ENCODE measurements at places on chromosomes 13 and 19.

GRCh38 chr13:52850072-52850395 lies 1.6 kb upstream of the PCDH8 start:
- H3K27ac ChIP-seq, result no peak overlapping the region
- H3K4me3 ChIP-seq, result no peak overlapping the region
- no peaks in the 10 kb centered on the region for H3K4me1 ChIP-seq

GRCh38 chr19:8611877-8612806 lies 1.6 kb upstream of the ADAMTS10 start:
- no peak overlapping the region for H3K4me3 ChIP-seq
- H3K27me3 ChIP-seq, result peaks cover 14% of the 10 kb centered on the region

DNA sequence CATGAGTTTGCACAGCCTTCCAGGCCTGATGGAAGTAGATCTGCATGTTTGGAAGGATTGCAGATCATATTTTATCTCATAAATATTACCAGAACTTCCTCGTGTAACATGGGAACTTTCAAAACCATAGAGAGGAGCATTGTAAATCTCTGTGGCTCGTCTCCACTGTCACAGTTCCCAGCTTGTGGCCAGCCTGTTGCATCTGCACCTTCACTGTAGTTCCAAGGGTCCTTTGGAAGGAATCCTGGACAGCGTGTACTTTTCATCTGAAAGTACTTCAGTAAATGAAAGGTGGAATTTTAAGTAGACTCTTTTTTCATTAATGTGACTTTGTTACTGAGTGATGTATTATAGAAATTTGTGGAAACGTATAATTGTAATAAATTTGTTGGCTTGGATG lies 105.4 kb downstream of the ATP11A start:
- no peak overlapping the region for H3K4me3 ChIP-seq
- H3K36me3 ChIP-seq, result peaks cover 4% of the 10 kb centered on the region
- no peak overlapping the region for H3K27ac ChIP-seq
- no peaks in the 10 kb centered on the region for H3K27me3 ChIP-seq
- DNase-seq, result no peak

DNA sequence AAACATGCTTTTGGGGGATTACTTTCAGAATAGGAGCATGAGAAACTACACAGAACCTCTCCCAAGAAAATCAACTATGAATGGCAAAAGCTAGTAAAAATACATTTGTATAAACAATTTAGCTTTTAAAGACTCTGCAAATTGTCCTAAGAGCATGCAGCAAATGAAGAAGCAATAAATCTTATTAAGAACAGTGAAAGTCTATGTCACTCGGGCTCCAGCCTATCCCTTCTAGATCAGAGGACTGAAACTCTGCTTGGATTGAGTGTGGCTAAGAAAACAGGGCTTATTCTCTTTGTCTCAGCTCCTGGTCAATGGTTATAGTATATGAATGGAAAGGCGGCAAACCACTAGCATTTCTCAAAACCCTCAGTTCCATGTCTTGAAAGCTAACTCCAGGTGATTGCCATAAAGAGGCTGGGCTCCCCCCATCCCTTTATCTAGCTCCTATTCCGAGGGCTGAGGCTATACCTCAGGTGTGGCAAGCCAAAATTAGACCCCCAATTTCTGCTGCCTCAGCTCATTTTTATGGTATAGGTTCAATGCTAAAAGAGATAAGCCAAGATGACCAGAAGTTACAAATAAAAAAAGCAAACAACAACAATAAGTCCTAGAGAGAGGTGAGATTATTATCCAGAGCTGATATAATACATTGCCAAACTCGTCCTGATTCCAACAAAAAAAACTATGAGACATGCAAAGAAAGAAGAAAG lies 953.2 kb downstream of the SLITRK6 start:
- no peak overlapping the region for H3K4me3 ChIP-seq
- no peak overlapping the region for H3K27ac ChIP-seq

DNA sequence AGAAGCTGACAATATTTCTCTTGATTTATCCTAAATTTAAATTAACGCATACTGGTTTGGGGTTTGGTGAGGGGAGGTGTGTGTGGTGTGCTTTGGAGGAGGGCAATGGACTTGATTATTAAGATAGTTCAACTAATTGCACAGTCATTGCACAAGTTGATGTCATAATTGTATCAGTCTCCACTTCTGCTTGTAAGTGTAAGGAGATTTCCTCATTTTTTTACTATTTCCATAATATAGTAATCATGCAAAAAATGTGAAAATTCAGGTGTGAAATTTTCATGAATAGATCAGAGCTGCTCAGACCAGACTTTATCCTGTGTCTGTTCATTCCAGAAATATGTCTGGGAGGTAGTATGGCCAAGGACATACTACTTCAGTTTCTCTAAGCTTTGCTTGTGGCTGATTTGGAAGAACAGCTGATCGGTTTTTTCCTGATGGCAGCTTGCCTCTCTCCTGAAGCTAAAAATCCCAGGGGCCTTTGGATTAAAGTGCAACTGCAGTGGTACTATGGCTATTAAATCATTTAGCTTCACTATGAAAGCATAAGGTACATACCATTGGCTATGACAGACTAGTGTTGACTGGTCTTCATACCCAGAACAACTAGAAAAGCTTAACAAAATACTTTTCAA lies 201.8 kb upstream of the MIR17HG start:
- H3K4me3 ChIP-seq, result no peak overlapping the region
- no peaks in the 10 kb centered on the region for H3K27me3 ChIP-seq
- DNase-seq, result no peak
- no peak overlapping the region for H3K27ac ChIP-seq
- H3K36me3 ChIP-seq, result no peaks in the 10 kb centered on the region

DNA sequence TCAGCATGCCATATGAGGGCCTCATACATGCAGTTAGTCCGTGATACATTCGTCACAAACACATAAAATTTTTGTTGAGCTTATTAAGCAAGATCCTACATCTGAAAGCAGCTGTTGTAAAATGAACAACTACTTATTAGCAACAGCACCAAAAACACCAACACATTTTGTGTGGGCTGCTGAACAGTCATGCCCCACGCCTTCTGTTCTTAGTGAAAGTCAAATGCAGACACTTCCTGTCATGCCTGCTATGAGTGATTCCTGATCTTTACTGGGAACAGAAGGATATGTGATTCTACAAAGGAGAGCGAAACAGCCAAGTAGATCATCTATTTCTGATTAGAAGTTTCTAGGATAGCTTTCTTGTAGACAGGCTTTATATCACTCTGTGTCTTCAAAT lies 4.2 kb upstream of the B3GLCT start:
- no peak for DNase-seq
- H3K4me1 ChIP-seq, result no peaks in the 10 kb centered on the region
- H3K36me3 ChIP-seq, result no peaks in the 10 kb centered on the region
- peaks cover 3% of the 10 kb centered on the region for H3K27me3 ChIP-seq
- no peak overlapping the region for H3K4me3 ChIP-seq

DNA sequence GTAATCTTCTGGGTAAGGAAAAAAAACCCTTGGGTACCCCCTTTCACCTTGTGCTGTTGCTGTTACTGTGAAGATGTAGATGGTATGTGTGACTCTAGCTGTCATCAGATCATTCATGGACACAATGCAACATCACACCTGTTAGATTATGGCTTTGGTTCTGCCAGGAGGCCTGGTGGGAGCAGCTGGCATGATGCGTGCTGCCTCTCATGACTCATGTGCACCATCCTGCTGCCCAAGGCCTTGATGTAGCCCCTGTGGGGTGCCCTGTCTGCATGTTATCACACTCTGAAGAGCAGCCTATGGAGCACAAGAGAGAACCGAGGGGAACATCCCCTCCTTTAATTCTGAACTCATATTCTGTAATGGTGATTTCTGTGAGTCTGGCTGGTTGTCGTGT lies 57.7 kb upstream of the TEX29 start:
- H3K4me1 ChIP-seq, result no peaks in the 10 kb centered on the region
- no peak overlapping the region for H3K27ac ChIP-seq
- H3K36me3 ChIP-seq, result peaks cover 72% of the 10 kb centered on the region
- no peak overlapping the region for H3K4me3 ChIP-seq
- H3K27me3 ChIP-seq, result no peaks in the 10 kb centered on the region

DNA sequence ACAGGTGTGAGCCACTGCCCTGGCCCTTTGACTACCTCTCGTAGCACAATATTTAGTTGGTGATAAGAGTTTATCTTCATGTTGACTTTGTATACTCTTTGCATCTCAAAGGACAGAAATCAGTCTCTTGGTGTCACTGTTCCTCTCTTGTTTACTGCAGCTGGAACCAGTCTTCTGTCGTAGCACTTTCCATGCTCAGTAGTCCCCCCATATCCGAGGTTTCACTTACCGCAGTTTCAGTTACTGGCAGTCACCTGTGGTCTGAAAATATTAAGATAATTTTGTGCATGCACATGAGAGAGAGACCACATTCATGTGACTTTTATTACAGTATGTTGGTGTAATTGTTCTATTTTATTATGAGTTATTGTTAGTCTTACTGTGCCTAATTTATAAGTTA lies 49.1 kb downstream of the WASF3 start:
- no peaks in the 10 kb centered on the region for H3K27me3 ChIP-seq
- no peaks in the 10 kb centered on the region for H3K4me1 ChIP-seq
- H3K36me3 ChIP-seq, result no peaks in the 10 kb centered on the region
- no peak overlapping the region for H3K27ac ChIP-seq

DNA sequence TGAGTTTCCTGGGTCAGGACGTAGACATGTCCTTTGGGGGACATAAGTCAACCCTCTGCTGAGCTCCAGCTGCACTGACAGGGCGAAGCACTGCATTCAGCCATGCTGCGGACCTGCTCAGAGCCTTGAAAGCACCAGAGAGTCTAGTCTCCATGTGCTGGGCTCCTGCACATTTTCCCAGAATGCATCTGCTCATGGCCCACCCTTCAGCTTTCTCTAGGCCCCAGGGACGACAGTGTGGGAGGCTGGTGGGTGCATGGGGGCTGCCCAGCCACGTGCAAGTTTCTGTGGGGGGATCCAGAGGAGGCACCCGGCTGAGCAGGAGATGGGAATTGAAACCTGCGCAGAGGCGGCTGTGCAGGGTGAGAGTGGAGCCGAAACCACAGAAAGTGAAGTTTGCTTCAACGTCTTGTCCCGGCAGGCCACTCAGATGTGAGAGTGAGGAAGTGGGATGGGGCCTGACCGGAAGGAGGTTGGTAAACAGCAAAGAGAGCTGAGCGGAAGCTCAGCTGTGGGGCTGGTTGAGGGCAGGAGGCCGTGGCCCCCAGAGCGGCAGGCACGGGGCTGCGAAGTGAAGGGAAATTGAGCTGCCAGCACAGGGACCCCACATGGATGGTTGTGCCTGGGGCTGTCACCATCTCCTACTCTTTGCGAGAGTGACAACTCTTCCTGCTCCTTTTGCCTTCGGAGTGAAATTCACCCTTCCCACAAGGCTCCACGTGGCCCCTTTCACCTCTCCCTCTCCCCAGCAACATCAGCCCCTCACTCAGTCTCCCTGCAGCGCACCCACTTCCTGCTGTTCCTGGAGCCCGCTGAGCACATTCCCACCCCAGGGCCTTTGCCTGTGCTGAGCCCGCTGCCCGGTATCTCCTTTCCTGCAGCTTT lies 11.8 kb downstream of the PGLS start:
- peaks cover 11% of the 10 kb centered on the region for H3K36me3 ChIP-seq
- H3K4me1 ChIP-seq, result peaks cover 47% of the 10 kb centered on the region
- H3K27me3 ChIP-seq, result no peaks in the 10 kb centered on the region
- peak; percentile 49 for DNase-seq
- peak overlapping the region; percentile 11 for H3K4me3 ChIP-seq

DNA sequence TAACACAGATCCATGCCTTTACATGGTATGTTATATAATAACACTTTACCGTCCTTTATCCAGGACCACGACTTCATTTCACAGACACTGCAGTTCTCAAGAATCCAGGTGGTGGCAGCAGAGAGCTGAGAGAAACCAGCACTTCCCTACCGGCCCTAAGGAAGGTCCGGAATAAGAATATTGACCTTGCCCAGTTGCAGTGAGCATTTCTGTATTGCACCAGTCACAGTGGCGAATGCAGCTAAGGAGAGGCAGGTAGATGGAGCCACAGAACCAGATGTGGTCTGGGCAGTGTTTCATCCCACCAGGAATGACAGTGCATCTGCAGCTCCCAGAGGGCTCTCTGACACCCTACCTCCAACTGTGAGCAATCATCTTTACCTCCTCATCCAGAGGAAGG lies 44.6 kb downstream of the ZNF787 start:
- H3K27ac ChIP-seq, result no peak overlapping the region
- H3K4me3 ChIP-seq, result no peak overlapping the region
- DNase-seq, result peak; percentile 48
- H3K27me3 ChIP-seq, result no peaks in the 10 kb centered on the region
- no peaks in the 10 kb centered on the region for H3K4me1 ChIP-seq

DNA sequence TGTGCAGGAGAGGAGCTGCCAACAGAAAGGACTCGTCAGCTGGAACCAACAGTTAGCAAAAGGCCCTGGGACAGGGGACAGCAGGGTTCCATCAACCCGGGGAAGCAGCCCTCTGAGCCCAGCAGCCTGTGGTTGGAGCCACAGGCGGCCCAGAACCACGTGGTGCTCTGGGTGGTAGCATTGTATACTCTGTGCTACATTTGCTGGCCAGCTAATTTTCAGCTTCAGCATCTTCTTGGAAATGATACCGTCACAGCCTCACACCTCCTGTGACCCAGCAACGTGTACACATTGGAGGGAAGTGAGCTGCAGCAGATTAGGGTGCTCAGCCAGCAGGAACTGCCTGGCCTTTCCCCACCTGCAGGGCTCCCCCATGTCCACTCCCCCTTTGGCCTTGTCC lies 13.1 kb upstream of the MTIF3 start:
- H3K36me3 ChIP-seq, result no peaks in the 10 kb centered on the region
- H3K27ac ChIP-seq, result no peak overlapping the region
- no peak for DNase-seq
- H3K4me3 ChIP-seq, result no peak overlapping the region

DNA sequence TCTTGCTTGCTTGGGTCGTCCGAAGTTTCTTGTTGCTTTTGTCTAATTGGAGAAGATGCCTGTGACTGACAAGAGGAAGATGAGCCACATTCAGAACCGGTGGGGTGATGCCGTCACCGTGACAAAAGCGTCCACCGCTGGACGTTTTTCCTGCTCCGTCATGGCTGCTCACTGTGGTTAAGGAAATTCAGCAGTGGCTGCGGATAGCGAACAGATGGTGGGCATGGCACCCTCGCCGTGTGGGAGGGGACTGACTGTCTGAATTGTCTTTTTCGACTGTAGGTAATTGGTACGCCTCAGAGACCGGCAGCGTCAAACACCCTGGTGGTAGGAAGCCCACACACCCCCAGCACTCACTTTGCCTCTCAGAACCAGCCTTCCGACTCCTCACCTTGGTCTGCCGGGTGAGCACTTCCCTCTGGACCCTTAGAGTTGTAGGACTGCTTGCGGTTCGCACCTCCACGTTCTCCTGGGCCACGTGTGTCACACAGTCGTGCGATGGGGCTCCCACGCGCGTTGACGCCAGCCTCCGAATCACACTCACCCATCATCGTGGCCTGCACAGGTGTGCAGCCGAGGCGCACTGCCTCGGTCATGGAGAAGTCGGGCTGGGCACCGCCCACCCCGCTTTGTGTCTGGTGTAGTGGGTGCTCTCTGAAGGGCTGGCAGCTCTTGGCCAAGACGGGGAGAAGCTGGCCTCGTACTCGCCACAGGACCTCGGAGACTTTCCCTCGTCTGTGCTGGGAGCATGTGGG lies 26.5 kb downstream of the ATP4B start:
- no peak overlapping the region for H3K27ac ChIP-seq
- no peak overlapping the region for H3K4me3 ChIP-seq
- H3K4me1 ChIP-seq, result no peaks in the 10 kb centered on the region

GRCh38 chr19:42553292-42554045 lies 25.2 kb upstream of the CEACAM1 start:
- H3K27me3 ChIP-seq, result peaks cover 8% of the 10 kb centered on the region
- no peaks in the 10 kb centered on the region for H3K36me3 ChIP-seq
- no peak for DNase-seq
